ENCODE measurements at places on chromosomes 2 and 18.

- DNase-seq = no peak
Measured at GRCh38 chr18:12373116-12373770, 3.8 kb downstream of the AFG3L2 start.

DNA sequence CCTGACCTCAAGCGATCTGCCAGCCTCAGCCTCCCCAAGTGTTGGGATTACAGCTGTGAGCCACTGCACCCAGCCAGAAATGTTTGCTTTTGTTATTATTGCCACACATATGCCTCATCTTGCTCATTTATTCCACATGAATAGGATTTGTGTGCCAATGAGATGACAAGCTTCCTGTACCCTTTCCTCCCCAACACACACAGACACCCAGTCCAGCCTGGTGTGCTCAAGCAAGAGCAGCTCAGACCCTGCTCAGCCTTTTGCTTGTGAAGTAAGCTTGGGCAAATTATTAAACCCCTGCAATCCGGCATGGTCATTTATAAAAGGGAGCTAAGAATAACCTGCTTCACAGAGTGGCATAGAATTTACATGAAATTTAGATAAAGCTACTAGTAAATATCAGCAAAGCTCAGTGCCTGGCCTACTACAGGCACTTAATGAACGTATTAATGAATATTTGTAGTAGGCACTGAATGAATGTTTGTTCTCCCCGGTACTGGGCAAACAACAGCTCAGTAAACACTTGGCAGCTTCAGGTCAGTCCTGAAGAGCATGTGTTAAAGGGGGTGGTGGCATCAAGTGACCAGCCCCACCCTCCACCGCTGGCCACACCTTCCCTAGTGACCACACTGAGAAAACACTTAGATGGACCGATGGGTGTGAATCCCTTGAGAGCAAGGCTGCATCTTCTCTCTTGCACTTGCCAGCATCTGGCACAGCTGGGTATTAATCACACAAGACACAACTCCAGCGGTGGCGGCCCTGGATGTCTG is 280.2 kb downstream of the SRBD1 start:
- DNase-seq = no peak

DNA sequence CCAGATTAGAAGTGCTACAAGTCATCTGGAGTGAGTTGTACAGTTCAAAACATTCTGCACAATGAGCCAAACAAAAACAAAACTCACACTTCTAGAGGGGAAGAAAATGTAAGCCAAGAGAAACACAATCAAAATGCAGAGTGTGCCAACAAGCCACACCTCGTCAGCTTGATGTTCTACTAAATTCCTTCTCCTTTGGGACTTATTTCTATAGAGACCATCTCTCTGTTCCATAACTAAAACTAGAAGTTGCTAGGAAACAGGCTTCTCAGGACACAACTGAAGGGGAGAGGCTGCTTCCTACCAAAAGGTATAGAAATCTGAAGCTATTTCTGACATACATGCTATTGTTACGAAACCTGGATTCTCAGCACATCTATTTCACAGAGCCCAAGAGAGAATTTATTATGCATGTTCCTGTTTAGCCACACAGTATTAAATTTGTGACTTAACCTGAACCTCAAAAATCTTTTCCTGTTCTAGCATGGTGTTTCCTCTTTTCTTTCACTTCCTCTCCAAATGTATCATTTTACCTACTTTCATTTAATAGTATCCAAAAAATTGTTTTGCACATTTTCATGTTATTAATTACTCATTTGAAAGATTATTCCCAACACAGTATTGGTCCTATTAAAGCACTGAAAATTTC is 211.4 kb upstream of the CCDC150 start:
- peak; percentile 12 for DNase-seq

GRCh38 chr2:12303181-12304030 is 413.3 kb upstream of the TRIB2 start:
- no peak for DNase-seq

GRCh38 chr2:108620656-108621055 is 86.4 kb downstream of the LIMS1 start:
- no peak for DNase-seq

DNA sequence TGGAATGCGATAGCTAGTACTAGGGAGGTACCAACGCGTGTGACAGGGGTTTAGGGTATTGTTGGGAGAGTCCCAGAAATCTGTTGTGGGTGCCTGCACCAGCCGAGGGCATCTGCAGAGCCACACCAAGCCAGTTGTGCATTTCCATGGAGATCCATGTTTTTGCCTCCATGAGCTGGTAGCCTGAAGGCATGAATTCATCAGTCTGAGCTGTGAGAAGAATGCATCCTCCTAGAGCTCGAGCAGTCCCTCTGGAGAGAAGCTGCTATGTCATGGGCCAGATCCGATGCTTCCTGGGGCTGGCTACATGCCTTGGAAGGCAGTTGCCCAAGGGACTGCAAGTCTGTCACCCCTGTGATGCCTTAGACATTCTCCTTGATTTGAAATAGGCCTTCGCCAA is 57.9 kb downstream of the LIPG start:
- no peak for DNase-seq

DNA sequence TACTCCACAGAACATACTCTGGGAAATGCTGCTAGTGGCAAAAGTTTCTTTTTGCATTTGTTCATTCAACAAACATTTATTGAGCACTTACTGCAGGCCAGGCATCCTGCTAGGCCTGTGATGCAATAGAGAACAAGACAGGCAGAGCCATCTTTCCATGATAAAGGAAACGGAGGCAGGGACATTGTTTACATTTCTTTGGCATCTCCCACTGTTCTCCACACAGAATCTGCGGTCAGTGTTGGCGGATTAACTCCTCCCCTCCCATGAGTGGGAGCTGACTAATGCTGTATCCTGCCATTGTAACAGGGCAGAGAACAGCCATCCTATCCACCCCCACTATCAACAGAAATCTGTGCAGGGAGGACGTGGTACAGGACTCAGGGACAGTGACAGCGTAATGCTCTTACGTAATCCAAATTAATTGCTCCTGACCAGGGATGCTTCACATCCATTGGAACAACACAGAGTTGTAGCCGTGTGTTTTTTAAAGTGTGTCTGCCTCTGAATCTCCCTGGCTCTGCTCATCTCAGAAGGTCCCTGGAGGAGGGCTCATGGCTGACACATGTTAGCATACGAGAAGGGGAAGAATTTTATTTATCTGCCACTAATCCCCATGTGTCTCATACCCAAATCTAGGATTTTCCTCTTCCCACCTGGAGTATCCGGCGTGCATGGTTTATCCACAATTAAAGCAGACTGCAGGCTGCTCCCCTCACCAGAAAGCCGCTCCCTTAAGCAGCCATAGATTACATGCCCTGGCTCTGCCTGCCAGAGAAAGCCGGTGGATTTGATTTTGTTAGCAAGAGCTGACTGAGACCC is 32.3 kb downstream of the STEAP3 start:
- DNase-seq = no peak

DNA sequence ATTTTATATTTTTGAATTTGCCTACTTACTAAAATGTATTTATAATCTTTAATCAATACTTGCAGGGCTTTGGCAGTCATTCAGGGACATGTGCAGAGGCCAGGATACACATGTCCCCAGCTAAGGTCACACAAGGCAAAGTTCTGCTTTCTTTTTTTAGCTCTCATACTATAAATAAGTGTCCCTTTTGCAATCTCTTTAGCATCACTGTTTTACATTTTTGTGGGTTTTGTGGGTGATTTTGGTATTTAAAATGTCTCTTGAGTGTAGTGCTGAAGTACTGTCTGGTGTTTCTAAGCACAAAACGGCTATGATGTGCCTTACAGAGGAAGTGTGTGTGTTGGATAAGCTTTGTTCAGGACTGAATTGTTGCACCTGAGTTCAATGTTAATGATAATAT is 309.0 kb upstream of the GULP1 start:
- DNase-seq = peak; percentile 19

GRCh38 chr2:13638181-13638580 is 921.4 kb downstream of the TRIB2 start:
- DNase-seq = no peak

- DNase-seq = no peak
Measured at GRCh38 chr2:179139506-179139905, 89.6 kb upstream of the CCDC141 start.

- no peak for DNase-seq
Measured at GRCh38 chr2:46775722-46776121, 139.9 kb downstream of the MCFD2 start.

DNA sequence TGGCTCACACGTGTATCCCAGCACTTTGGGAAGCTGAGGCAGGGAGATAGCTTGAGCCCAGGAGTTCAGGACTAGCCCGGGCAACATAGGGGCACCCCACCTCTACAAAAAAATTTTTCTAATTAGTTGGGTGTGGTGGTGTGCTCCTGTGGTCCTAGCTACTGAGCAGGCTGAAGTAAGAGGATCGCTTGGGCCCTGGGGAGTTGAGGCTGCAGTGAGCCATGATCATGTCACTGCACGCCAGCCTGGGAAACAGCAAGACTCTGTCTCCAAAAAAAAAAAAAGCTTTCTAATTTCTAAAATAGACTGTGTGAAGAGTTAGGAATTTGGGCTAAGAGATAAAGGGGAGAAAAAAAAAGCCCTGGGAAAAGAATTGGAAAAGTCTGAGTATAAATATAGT is 51.9 kb upstream of the NAB1 start:
- no peak for DNase-seq

- DNase-seq = no peak
Measured at GRCh38 chr18:46621871-46622270, 35.1 kb downstream of the LOXHD1 start.

GRCh38 chr2:61750624-61751023 is 103.2 kb downstream of the FAM161A start:
- no peak for DNase-seq

GRCh38 chr2:204115137-204116056 is 178.8 kb downstream of the ICOS start:
- DNase-seq = no peak

DNA sequence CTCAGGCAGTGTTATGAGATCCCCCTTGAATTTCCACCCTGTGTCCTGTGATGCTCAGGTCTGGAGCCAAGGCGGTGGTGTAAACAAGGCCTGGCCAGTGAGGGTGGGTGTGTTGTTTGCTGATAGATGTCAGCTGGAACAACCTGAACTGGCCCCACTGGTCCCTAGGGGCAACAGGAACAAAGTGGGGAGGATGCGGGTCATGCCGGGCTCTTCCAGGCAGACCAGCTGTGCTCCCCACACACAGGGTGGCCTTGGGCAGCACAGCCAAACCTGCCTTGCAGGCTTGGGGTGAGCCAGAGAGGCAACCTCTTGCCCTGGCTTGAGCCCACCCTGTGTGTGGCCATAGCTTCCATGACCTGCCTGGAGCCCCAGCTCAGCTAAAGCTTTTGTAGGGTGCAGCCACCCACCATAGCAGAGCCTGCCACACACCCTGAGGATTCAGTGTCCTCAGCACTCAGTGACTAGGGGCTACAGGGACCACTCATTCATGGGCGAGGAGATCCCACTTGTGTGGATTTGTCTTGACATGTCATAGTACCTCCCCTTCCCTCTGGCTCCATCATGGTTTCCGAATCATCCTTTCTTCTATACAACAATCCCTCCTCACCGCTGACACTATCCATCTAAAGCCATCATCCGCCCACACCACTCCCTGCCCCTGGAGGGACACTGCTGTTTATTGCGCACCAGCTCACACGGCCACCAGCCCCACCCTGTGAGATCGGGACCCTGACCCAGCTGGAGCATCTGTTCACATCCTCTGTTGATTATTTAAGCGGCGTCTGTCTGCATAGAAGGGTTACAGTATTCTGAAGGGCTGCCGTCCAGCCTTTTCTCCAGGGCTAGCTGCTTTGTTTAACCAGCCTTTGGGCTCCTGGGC is 268.8 kb downstream of the CYP26B1 start:
- DNase-seq = no peak

All from B cell (primary cell).